ENCODE measurements at places on chromosomes 2 and 18. TPM values are rescaled to one million over a fixed set of nuclear protein-coding genes. Genes with fewer than 3 reads are reported as not detected.

DNA sequence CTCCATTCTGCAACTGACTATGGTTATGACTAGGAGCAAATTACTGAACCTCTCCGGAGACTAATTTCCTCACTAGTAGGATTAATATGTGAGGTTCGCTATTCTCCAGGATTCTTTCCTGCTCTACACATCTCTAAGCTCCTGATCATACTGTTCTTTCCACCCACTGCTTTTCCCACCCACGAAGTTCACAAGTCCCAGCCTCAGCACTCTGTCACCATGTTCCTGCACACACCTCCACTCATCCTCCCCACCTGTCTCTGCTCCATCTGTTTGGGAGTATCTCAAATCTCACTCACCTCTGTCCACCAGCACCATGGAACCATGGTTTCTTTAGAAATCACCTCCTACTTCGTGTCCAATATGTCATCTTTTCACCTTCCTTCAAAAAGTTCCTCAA, 185.3 kb downstream of the LRATD1 start:
- DNase-seq = no peak

DNA sequence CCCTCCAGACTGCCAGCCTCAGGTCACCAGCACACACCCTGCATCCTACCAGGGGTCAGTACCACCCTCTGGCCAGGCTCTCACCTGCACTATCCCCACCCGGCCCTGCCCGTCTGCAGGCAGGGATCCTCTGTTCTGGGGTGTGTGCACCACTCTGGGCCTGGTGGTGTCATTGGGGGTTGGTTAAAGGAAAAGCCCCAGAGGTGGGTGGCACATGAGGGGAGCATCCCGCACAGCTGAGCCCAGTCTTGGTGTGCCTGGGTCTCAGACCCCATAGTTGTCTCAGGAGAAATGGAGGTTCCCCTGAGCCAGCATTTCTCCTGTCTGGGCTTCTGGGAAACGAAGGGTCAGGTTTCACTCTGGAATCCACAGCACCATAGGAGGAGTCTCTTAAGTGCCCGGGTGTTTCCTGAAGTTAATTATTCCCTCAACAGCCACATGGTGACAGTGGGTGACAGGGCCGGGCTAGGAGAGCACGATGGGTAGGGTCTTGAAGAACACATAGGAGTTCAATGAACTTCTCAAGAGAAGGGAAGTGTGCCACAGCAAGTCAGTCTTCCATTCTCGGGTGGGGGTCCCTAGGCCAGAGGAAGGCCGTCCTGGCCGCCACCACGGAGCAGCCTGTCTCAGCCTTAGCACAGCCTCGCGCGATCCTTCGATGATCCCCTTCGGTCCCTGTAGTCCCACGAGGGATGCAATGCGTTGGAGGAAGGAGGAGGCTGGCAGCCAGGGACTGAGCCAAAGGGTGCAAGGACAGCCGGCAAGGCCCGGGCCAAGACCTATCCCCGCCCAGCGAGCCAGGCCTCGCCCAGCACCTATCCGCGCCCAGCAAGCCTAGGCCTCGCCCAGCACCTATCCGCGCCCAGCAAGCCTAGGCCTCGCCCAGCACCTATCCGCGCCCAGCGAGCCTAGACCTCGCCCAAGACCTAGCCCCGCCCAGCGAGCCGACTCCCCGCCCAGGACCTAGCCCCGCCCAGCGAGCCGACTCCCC, 1.1 kb upstream of the FARP2 start:
- DNase-seq = no peak

DNA sequence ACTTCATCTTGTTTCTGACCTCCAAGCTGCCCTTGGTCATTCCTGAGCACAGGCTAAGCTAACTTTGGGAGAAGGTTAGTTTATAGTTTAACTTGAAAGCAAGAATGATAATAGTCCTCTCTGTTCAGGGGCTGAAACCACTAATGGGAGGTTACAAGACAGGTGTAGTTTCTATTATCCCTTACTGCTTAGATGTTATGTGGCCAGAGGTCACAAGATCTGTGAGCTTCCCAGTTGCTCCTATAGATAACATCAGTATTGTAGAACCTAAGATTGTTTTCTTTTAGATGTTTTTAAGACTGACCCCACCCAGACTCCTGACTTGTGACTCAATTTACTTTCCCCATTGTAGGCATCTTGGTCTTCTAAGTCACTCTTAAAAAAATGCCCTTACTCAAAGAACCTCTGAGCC, 94.8 kb upstream of the LPIN2 start:
- DNase-seq = no peak

DNA sequence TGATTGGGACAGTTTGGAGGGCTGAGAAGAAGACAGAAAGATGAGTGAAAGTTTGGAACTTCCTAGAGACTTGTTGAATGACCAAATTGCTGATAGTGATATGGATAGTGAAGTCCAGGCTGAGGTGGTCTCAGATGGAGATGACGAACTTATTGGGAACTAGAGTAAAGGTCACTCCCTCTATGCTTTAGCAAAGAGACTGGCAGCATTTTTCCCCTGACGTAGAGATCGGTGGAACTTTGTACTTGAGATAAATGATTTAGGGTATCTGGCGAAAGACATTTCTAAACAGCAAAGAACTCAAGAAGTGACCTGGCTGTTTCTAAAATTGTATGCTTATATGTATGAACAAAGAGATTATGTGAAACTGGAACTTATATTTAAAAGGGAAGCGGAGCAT, 221.2 kb upstream of the KCNJ3 start:
- DNase-seq = no peak

DNA sequence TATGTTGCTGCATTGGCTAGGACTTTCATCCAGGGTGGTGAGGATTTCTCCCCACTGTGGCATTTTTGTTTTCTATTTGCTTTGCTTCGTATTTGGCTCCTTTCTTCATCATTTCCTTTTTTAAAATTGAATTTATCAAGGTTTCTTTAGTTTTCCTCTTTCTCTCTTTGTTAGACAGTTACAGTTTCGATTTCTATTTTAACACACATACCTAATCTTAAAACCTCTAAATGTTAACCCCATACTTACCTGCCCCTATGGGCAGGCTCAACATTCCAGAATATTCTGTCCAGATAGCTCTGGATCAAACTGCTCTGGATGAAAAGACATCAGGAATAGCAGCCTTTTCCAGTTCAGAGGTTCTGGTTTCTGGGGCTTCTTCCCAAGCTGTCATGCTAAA, 49.2 kb downstream of the DIPK1C start:
- DNase-seq = no peak

- DNase-seq = no peak
Measured at GRCh38 chr2:163604941-163605555, 130.8 kb downstream of the FIGN start.

DNA sequence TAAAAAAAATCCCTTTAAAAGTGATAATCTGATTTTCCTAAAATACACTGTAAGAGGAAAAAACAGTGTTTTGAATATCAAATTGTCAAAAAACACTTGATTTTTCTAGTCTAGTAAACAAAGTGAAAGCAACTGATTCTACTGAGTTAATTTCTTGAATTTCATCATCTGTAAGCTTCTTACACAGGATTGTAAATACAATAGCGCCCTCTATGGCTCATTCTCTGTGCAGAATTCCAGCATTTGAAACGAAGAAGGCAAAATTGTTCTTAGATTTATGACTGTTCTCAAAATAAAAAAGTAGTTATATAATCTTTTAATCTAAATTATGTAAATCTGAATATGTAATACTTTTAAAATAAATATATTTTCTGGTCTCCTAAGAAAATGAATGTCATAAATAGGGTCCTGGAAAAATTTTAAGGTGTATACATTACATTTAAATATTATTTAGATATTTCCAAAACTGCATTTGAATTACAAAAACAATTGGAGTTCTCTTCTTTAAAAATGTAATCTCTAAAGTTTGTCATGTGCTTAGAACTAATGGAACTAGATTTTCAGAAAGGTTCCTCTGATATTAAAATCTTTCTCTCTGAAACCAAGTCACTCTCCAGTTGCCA, 176.9 kb upstream of the MC4R start:
- peak; percentile 30 for DNase-seq

- DNase-seq = no peak
Measured at GRCh38 chr2:61726456-61727209, 127.2 kb downstream of the FAM161A start.

GRCh38 chr2:194926873-194927272, 730.2 kb upstream of the SLC39A10 start:
- DNase-seq = no peak

GRCh38 chr2:269356-270030, 4.7 kb downstream of the ACP1 start:
- DNase-seq = no peak

GRCh38 chr2:47403609-47404193, 745 bp downstream of the MSH2 start:
- DNase-seq = no peak

DNA sequence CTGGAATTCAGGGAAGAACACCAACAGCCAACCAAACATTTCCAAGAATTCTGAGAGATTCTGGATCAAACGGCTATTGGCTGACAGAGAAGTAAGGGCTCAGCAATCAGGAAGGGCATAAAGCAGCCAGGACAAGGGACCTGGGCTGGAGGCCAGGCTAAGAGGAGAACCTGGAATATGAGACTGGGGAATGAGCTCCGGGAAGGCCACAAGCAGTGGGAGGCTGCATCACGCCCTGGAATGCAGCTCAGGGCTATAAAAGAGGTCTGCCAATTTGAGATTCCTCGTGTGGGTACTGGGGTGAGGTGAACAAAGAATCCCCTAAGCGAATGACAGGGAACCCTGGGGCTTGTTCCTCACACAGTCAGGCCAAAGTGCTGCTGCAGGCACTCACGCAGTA, 60.4 kb downstream of the ANO7 start:
- DNase-seq = no peak

DNA sequence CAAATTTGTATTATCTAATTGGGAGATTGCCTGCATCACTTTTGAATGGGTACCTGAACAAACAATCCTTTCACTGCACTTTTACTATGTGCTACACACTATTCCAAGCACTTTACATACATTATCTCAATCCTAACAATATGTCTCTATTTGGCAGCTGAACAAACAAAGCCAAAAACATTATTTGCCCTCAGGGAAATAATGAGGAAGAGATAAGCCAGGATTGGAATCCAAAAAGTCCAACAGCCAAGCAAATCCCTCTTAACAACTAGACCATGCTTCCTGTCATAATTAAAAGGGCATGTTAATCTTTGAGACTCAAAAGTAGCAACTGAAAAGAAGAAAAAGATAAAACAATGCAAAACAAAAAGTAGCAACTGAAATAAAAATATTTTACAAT, 32.1 kb downstream of the RPRD1A start:
- DNase-seq = peak; percentile 72

GRCh38 chr2:109206569-109207146, 77.7 kb downstream of the SH3RF3 start:
- no peak for DNase-seq

GRCh38 chr2:123688231-123688940, 336.7 kb upstream of the CNTNAP5 start:
- no peak for DNase-seq

- no peak for DNase-seq
Measured at GRCh38 chr2:47896450-47896968, 9.8 kb downstream of the FBXO11 start.

DNA sequence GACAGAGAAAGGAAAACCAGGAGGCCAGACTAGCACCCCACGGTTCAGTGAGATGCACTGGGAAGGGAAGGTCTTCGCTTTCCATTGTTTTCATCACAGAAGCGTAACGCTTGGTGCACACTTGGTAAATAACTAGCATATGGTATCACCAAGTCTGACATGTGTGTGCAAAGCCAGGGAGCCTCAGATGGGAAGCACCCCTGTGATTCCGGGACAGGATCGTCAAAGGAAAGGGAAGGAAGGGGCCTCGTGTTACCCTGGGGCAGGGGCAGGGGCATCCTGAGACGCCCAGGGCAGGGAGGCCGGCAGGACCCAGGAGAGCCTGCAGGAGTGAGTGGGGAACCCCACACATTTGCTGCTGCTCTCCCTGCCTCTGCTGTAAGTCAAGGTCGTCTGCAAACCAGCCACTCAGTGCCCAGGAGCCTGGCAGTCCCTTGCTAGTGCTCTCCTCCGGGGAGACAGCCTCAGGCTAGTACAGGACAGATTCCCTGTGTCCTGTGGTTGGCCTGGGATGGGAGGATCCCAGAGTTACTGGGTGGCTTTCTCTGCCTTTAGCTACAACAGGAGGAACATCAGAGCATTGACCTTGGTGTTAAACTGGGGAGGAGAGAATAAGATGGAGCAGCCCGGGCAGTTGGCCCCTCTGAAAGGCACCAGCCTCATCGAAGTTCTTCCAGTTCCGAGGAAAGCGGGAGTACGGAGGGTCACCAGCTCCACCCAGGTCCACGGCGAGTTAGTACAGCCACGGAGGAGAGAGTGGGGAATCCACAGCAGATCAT, 192.5 kb downstream of the NDUFA10 start:
- DNase-seq = no peak

GRCh38 chr2:161946489-161947107, 127.4 kb downstream of the DPP4 start:
- DNase-seq = no peak

DNA sequence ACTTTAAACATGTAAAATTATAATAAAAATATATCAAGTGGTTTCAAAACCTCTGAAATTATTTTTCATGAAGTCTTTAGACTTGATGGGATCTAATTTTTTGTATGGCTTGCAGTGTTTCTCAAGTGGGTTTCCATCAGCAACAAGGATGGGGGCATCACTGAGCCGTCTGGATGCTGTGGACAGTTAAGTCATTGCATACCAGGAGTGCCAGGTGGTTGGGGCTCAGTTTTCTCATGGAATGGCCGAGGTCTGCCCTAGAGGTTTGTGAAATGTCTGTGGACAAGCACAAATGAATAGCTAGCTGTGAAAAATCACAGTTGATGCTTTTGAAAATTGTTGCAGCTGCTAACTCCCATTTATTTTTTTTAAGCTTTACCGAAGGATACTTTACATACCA, 1.7 kb downstream of the PRELID3A start:
- no peak for DNase-seq

- DNase-seq = no peak
Measured at GRCh38 chr2:170969030-170969429, 40.0 kb downstream of the GORASP2 start.

- no peak for DNase-seq
Measured at GRCh38 chr2:191019376-191019775, 5.4 kb upstream of the STAT1 start.

GRCh38 chr2:204340511-204340910, 204.8 kb upstream of the PARD3B start:
- no peak for DNase-seq

Gene SMARCAL1
- 13.2 TPM for total RNA-seq

Gene SOX11
- total RNA-seq = not detected

Gene EFHD1
- total RNA-seq = not detected

Gene SH3RF3
- 7.4 TPM for total RNA-seq

Gene ADGRF3
- 0.04 TPM for total RNA-seq

Gene ANKRD53
- 0.14 TPM for total RNA-seq

Gene LINC00305
- total RNA-seq = not detected

Gene G6PC2
- total RNA-seq = not detected
